ENCODE measurements at places on chromosomes 6 and 20.

GRCh38 chr6:138945354-138945753 lies 42.7 kb downstream of the REPS1 start:
- no peak for DNase-seq

GRCh38 chr6:26124781-26125685 lies 37.8 kb downstream of the HFE start:
- DNase-seq = peak; percentile 34

DNA sequence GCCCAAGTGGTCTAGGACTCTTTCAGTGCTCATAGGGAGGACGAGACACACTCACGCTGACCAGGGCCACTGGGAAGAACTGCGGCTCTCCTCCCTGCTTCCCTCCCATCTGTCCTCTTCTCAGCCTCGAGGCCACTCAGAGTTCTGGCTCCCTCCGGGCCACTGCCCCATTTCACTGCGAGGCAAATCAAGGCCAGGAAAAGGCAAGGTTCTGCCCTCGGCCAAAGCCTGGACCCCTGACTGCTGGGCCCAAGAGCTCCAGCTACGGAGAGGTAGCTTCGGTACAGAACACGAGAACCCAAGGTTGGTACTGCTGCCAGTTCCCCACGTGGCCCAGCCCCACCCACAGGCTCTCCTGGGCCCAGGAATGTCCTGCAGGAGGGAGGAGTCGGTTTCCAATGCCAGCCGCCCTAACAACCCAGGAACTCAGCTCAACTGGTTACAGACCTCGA lies 14.7 kb downstream of the PI16 start:
- DNase-seq = no peak

DNA sequence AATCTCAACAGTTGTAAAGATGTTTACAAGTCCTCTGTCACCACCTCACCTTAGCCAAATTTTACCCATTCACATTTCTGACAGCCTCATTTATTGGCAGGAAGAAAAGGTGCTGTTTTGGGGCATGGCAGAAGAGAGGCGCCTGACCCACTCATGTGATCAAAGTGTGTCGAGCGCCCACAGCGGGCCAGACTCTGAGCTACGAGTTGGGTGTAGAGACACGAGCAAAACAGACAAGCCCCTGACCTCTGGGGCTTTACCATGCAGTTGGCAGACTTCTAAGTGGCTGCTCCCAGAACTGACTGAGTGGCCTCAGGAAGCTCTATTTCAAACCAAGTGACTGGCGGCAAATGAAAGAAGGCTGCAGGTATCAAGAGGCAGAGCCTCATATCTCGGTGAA lies 167.0 kb downstream of the SOBP start:
- DNase-seq = no peak

GRCh38 chr6:63537201-63537958 lies 34.9 kb upstream of the LOC128125822 start:
- no peak for DNase-seq

DNA sequence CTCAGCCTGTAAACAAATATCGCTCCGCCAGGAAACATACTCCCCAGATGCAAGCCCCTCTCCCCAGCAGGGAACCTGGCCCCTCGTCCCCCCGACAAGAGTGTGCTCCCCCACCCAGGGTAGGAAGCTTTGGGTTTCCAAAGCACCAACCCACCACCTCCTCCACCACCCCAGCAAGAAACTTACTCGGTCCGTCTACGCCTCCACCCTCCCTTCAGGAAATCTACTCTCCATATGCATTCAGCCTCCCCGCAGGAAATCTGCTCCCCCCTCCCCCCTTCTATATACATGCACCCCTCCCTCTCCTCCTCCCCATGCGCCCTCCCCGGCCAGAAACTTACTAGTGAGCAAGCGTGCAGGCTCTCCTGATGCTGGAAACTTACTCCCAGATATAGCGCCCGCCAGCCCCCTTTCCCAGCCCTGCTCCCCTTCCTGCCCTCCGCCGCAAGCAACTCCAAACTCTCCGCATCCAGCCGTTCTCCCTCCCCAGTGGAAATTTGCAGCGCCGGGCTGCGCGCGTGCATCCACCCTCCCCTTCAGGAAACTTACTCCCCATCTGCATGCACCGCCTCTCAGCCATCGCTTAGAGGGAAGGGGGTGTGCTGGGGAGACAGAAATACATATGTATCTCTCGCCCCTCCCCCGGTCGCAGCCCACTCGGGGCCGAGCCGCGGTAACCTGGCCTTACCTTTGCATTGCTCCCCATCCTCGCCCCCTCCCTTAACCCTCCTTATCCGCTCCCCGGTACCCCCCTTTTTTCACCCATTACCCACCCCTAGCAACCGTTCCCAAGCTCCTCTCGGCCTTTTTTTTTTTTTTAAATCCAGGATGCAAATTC lies at the start of gene TRERF1:
TSS of gene TRERF1 (minus strand) at position 594 of the 838 bp plus-strand sequence. CDS start 182,336 bp downstream, outside the sequence.
- DNase-seq = peak; percentile 66

- DNase-seq = no peak
These were observed 849 bp downstream of the GSTA4 start for GRCh38 chr6:52994031-52994838.

GRCh38 chr6:52419809-52420667 lies at the start of gene EFHC1:
TSS of gene EFHC1 (plus strand) at chr6:52420342. CDS start at chr6:52420411, 69 bp downstream.
- peak; percentile 99 for DNase-seq

DNA sequence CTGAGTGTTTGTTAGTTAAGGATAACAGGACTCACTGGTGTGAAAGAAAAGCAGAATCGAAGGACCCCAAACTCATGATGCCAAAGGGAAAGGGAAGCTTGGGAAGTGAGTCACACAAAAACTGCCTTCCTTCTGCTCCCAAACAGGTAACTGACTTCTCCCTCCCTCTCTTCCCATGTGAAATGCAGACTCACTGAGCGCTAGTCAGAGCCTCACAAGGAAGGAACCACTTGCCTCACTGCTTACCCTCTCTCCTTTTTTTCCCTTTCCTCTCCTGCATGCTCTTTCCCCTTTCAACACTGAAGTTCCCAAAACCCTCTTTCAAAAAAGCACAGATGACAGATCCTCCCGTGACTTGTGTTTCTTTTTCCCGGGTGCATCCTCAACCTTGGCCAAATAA lies 56.4 kb downstream of the LYRM4 start:
- peak; percentile 81 for DNase-seq

GRCh38 chr6:11675601-11676000 lies 103.0 kb downstream of the ADTRP start:
- peak; percentile 29 for DNase-seq

DNA sequence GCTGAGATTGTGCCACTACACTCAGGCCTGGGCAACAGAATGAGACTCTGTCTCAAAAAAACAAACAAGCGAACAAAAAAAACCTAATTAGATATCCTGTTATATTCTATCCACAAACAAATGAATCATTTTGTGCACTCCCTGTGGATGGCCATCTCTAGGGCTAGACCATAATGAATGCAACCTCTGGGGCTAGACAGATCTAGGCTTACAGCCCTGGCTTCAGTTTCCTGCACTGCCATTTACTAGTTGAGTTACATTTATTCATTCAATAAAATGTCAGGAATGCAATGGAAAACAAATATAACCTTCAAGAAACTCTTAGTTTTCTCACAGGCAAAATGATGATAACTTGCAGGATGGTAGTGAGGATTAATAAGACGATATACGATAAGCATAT lies 6.6 kb upstream of the RNF8 start:
- no peak for DNase-seq

- peak; percentile 51 for DNase-seq
These were observed 148.8 kb downstream of the CFAP61 start for GRCh38 chr20:20201124-20201523.

DNA sequence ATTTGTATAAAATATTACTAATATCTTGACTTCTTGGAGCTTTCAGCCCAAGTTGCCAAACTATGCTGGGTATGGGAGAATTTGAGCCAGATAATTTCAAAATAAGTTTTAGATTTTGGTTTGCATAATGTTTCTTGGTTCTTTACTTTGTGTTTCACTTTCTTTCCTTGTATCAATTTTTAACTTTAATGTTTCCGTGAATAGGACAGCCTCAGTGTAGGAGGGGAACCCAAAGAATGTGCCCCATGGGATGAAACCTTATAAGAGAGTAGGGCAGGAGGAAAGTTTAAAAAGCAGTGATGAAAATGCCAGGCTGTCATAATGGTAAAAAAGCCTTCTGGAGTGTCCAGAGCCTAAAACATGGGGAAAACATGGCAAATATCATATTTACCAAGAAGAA lies 252.4 kb upstream of the IRAK1BP1 start:
- no peak for DNase-seq

GRCh38 chr20:19706463-19706862 lies 51.6 kb upstream of the RIN2 start:
- DNase-seq = peak; percentile 52

- peak; percentile 95 for DNase-seq
These were observed 93.1 kb downstream of the PRND start for GRCh38 chr20:4814696-4815252.

DNA sequence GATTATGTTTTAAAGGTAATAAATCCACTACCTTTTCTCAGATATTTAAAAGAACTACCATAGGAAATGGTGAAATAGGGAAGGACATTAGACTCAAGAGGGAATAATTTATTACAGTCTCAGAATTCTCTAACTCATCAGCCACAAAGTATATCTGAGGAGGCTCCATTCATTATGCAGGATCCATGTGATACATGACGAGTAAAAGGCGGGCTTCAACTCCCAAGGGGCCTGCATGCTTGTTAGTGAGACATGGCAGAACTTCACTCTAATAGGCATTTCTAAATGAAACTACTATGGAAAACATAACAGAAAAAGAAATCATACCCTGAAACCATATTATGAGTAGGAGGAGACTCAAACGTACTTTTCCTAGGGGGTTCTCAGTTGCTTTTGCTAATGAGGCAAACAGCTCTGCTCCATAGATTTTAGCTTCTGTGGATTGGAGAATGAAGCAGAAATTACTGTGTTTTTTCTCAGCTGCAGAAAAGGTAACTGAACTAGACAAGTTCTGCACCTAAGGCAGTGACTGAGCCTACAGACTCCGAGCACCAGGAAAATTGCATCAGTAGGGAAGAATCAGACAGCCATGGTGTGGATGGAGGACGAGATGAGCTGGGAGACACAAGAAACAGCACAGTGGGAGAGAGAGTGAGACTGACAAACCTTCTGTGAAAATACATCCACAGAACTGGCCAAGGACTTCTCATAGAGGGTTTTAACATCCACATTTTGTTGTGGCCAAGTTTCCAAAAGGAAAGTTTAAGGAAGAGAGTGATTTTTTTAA lies 254.6 kb upstream of the PRDM1 start:
- DNase-seq = no peak

- DNase-seq = peak; percentile 84
These were observed 229.6 kb downstream of the EYA2 start for GRCh38 chr20:47124181-47124717.

GRCh38 chr6:126433927-126434326 lies 94.0 kb downstream of the CENPW start:
- DNase-seq = no peak

- DNase-seq = no peak
These were observed 11.0 kb downstream of the DCBLD1 start for GRCh38 chr6:117493470-117493869.

GRCh38 chr20:64081624-64081964 lies 1.7 kb downstream of the OPRL1 start:
- no peak for DNase-seq

DNA sequence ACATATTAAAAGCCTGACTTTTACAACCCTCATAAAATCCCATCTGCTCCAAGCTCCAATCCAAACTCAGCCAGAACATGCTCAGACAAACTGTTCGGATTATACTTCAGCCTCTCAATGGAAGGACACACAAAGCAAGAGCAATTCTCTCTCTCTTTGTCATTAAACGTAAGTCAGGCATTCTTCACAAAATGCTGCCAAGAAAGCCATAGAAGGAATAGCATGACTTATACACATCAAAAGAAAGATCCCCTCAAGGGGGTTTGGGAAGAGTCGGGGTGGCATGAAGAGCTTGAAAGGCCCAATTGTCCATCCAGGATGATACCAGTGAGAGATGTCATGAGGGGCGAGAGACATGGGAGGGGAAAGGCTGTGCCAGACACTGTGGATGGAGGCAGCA lies 268.9 kb downstream of the PREX1 start:
- no peak for DNase-seq

- no peak for DNase-seq
These were observed 24.1 kb downstream of the BFSP1 start for GRCh38 chr20:17507032-17507431.

Measured in suppressor macrophage treated with lipopolysaccharide for 1 hour (primary cell).